Activated CD4-positive, alpha-beta T cell treated with anti-CD3 and anti-CD28 coated beads, Interleukin-2, Interleukin-4, amounts not matched to agents 100 ng/mL and 50 ng/mL, durations not matched to agents 16 hours and 8 hours (primary cell): ENCODE measurements at places on chromosomes 2 and 18.

DNA sequence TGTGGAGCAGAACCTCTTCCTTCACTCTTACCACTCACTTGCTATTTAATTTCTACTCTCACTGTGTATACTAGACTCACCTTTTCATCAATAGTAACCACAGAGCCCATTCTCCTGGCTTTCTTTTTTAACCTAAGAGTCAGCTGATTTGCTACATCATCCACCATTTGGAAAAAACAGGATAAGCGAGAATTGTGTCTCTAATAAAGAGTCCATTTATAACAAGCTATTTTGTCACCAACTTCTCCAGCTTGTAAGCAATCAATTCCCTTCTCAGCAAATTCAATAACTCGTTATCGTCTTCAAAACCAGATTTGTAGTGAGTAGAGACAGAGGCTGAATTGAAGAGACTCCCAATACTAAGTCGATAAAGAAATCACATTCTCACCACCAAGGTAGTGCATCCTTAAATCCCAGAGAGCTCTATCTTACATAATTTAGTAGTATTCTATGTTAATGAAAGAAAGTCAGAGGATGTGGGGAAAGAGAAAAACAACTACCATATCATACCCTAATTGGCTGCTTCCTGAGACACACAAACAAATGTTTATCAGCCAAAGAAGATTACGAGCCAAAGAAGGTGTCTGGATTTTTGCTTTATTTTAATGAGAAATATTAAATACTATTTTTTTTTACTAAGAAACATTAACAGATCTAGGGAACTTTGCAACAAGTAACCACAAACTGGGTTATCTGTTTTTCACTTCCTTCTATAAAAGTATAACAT lies 52.5 kb upstream of the SPTBN1 start:
- DNase-seq: no peak

- DNase-seq: no peak
Measured at GRCh38 chr2:136448986-136449780, 316.2 kb upstream of the THSD7B start.

DNA sequence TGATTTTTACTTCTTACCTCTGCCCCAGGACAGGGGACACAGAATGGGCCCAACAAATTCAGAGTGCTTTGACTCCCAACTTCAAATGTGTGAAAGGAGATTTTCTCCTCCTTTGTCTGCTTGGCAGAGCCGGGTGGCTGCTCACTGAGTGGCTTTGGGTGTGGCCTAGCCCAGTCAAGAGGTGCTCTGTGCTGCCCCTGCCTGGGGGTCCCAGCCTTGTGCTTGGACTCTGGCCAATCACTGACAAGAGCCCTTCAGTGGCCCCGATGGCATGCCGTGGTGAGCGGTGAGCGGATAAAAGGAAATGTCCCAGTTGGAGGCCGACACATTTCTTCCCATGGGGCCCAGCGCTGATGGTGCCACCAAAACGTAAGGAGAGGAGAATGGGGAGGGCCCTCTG lies 259.2 kb downstream of the CELF4 start:
- DNase-seq: no peak

- DNase-seq: no peak
Measured at GRCh38 chr2:172285010-172285621, 142.3 kb upstream of the ITGA6 start.

GRCh38 chr2:233075141-233075965 lies 15.2 kb downstream of the INPP5D start:
- DNase-seq: no peak

DNA sequence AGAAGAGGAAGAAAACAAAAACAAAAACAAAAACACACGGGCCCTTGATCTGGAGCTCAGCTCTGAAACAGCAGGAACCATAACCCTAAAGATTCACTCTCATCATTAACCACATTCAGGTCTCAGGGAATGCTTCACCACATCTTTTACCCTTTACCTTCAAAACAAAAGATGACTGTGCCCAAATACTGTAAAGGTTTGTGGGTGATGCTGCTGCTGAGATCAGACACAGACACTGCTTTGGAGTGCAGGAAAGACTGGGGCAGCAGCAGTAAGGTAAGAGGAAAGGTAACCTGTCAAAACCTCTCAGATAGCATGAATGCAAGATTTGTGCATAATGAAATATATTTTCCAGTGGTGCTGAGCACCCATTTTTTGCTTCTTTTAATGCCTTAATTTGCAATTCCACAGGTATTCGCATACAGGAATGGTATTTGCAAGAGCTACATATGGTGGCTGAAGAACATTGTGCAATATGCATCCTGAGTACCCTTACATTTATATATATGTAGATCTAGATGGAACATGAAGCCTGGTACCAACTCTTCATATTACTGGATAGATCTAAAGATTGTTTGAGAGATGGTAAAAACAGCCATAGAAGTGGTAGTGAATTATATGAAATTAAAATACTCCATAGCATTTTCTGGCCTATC lies 4.1 kb upstream of the FLACC1 start:
- DNase-seq: no peak

GRCh38 chr2:136909777-136910176 lies 144.4 kb downstream of the THSD7B start:
- no peak for DNase-seq

GRCh38 chr2:236916181-236916580 lies 169.5 kb upstream of the COPS8 start:
- DNase-seq: no peak

DNA sequence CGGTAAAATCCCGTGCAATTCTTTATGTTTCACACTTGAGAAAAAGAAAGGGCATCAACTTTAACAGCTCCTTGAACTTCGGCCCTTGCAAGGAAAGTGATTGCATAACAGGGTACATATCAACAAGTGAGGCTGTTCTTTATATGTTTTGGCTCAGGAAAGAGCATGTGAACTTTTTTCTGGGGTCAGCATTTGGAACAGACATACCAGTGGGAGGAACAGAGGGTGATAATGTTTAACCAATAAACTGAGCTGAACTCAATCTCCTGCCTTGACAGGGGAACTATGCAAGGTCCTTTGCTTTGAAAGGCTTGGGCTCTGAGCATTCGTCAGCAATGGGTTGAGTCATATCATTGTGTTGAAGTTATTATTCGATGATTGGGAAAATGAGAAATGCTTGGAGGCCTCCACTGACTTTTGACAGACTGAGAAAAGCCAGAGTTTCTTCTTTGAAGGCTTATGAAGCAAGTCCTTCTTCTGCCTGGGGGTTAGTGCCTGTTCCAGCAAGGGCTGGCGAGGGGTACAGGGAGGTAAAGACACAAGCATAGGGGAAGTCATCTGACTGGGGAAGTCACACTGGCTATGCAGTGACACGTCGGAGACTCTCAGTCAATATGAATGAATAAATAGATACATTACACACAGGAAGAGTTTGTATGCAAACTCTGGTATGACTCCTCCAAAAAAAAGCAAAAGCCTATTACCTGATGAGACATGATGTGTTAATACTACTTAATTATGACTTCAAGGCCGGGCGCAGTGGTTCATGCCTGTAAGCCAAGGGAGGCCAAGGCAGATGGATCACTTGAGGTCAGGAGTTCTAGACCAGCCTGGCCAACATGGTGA lies 57.2 kb downstream of the CYB5A start:
- DNase-seq: no peak

DNA sequence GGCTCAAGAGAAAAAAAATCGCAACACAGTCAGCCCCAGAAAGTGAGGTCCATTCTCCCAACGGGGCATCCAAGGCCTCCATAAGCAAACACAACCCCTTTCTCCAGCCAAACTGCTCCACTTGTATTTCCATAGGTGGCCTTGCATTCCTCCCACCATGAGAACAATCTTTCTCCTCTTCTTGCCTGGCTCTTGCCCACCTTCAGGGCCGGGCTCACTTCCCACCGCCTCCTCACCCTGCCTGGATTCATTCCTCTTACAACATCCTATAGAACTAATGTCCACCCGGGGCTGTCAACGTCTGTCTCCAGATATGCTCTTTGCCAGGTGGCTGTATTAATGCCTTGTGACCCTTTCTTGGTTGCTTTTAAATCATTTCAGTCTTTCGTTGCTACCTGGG lies 124.5 kb downstream of the SMAD7 start:
- no peak for DNase-seq

GRCh38 chr2:101823347-101823791 lies 125.9 kb downstream of the MAP4K4 start:
- peak; percentile 77 for DNase-seq

DNA sequence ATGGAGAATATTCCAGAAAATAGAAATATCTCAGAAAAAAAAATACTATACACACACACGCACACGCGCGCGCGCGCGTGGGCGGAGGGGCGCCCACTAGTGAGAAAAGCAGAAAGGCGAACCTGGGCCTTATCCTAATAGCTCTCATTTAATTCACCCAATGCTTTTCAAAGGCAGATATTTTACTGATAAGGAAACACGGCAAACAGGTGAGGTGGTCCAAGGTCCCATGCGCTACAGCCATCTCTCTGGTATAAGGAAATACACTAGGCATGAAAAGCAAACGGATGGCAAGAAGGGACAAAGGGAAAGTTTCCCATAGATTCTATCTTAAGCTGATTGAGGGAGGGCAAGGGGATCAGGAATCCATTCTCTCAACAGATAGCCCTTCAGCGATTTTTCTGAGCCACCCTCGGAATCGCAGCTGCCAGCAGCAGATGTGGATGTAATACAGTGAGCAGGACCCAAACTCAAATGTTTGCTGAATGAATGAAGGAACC lies 136.7 kb downstream of the TMEM247 start:
- peak; percentile 4 for DNase-seq

- DNase-seq: no peak
Measured at GRCh38 chr2:160906878-160907277, 253.3 kb upstream of the TANK start.

DNA sequence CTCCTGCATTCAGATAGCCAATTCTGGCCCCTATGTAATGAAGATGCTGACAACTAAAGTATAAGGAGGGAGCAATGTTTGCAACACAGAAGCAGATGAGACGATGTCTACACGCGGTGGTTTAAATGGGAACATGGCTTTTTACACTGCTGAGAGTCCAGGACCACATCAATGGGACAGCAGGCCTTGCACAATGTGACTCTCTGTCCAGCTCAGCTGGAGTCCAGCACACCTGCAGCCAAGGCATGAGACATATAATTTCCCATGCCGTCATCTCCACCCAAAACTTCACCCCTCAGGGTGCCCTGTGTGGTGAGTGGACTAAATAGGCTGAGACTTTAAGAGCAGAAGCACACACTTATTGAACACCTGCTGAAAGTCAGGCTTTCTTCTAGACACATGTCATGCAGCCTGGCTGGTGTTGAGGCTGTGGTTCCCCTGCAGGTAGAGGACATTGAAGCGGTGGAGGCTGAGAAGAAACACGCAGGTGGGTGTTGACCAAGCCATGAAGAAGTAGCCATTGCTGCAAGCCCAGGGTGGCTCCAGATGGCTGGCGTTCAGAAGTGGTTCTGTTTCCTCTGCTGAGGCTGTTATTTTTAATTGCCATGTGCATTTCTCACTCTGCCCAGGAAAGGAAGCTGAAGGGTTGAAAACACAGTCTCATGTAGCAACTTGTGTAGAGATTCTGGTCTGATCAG lies 345.6 kb downstream of the MYCN start:
- no peak for DNase-seq

DNA sequence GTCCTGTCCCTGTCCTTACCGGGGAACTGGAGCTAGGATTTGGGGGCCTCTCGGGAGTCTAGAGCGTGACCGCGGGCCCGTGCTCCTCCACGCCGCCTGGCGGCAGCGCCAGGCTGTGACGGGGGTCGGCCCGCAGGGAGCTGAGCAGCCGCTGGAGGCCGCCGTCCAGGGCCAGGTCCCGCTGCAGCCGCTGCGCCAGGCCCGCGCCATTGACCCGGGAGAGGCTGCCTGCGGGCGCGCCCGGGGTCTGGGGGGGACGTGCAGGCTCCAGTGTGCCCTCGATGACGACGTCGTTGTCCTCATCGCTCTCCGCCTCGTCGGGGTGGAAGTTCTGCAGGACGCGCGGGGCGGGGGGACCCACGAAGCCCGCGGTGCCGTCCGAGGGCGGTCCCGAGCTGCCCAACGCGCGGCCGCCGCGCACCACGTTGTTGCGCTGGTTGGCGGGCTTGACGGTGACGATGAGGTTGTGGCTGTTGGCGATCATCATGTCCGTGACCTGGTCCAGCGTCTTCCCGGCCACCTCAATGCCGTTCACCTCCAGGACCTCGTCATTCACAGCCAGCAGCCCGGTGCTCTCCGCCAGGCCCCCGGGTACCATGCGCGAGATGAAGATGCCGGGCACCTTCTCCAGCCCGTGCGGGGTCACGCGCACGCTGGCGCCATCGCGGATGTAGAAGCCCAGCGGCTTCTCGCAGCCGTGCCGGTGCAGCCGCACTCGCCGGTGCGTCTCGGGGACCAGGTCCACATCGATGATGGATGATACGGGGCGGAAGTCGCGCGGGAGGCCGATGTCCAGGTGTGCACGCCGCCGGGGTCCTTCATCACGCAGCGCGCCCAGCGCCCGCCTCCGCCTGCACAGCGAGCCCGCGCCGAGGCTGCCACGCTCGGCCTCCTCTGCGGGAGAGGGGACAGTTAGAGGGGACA lies 50.9 kb downstream of the ADNP2 start:
- DNase-seq: peak; percentile 19

DNA sequence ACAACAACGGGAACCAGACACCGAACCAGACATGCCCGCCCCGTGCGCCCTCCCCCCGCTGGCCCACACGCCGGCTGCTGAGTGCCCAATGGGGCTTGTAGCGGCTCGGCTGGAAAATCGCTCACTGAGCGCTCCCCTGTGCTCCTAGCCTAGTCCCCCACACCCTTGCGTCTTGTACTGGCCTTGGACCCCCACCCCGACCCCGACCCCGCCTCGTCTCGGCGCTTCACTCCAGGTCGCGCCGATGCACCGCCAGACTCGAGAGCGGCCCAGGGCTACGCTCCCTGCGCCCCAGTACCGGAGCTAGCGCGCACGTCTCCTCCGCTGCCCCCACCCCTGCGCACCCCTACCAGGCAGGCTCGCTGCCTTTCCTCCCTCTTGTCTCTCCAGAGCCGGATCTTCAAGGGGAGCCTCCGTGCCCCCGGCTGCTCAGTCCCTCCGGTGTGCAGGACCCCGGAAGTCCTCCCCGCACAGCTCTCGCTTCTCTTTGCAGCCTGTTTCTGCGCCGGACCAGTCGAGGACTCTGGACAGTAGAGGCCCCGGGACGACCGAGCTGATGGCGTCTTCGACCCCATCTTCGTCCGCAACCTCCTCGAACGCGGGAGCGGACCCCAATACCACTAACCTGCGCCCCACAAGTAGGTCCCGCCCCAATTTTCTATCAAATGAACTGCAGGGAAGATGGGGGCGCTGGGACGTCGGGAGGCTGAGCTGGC lies 1.5 kb downstream of the GAD1 start:
- DNase-seq: no peak

GRCh38 chr2:218229239-218229638 lies 12.2 kb downstream of the ARPC2 start:
- DNase-seq: peak; percentile 86

- DNase-seq: no peak
Measured at GRCh38 chr2:181158427-181158826, 178.0 kb downstream of the UBE2E3 start.

DNA sequence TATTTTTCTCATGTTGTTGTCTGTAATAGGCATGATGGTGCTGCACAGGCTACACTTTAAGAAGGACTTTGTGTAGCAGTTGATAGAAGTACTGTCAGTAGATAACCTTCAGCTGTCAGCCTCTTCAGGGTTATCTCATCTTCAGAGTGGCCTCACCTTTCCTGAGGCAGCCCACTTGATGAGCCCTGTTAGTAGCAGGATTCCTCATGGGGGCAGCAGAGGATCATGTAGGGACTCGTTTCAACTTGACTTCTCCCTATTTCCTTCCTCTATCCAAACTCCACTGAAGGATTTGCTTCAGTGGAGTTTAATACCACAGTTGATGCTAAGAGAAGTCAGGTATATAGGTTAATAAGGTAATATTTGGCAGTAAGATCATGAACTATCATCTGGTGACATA lies 530.3 kb upstream of the FSIP2 start:
- no peak for DNase-seq
